Anterior cingulate cortex (tissue), 58 donors: ENCODE measurements at places on chromosomes 6 and 20.

- DNase-seq, result no peak
Measured at GRCh38 chr6:133817460-133818047, 71.4 kb upstream of the TCF21 start.

DNA sequence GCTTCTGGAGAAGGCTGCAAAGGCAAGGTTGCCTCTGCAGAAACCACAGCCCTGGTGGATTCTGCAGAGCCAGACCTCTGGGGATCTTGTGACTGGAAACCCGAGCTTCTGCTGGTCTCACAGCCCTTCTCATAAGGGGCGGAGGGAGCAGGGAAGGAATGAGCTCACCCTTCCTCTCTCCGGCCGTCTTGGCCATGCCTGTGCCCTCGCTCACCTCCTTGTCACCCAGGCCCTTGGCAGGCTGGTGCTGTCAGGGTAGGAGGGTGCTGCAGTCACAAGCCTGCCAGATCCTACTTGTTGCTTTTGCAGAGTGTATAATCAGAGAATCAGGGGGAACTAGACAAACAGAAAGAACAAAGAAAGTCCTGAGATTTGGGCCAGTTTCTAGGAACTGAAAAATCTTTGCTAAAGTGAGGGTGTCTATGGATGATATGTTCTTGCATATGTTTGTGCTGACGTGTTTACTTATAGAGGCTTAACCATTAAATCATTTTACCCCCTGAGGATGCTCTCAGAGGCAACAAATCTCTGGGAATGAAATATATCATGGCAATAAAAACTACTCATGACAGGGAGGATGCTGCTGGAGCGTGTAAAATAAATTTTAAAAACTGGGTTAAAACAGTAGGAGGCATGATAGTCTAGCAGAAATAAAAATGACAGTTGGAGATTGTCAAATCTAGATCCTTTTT is 244.9 kb upstream of the SOX4 start:
- DNase-seq, result no peak

DNA sequence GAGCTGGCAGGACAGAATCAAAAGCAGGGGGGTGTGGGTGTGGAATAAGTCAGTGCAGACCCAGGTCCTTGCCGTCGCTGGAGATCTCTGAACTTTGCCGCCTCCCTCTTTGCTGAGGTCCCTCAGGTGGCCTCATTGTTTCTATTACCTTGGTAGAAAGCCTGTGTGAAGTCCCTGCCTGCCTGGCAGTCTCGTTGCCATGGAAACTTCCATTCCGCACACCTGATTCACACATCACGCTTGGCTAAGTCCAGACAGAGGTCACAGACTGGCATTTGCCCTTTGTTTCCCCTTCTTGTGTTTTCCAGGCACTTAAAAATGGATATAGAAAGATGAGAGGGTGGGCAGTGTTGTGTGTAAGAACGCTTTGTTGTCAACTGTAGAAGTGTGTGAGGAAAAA is 260.6 kb downstream of the PRL start:
- no peak for DNase-seq

- DNase-seq, result peak; percentile 67
Measured at GRCh38 chr20:45405571-45406259, 2.4 kb upstream of the DBNDD2 start.

DNA sequence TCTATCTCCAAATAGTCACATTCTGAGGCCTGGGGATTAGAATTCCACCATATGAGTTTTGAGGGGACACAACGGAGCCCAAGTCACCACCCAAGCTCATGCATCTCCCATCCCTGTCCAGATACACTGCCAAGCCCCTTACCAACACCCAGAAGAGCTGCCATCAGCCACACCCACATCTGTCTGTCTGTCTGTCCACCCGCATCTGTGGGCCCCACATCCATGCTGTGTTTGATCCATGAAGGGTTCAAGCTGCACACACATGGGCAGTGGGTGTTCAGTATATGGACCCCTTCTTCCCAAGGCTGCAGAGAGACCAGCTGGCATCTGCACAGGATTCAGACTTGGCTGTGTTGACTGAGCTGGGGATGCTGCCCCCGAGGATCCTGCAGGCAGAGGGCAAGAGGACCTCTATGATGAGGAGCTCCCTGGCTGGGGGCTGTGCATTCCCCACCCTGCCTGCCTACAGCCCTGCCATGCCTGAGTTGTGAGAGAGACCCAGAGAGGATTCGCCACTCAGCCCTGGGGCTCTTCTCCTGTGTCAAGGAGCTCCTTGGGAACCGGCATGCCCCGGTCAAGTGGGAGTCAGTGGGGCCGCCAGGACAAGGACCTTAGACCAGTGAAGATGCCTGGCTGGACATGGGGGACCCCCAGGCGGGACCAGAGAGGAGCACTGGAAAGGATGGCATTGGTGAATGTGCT is 206.4 kb downstream of the SYNDIG1 start:
- DNase-seq, result no peak

GRCh38 chr6:15327271-15327670 is 81.4 kb downstream of the JARID2 start:
- no peak for DNase-seq

DNA sequence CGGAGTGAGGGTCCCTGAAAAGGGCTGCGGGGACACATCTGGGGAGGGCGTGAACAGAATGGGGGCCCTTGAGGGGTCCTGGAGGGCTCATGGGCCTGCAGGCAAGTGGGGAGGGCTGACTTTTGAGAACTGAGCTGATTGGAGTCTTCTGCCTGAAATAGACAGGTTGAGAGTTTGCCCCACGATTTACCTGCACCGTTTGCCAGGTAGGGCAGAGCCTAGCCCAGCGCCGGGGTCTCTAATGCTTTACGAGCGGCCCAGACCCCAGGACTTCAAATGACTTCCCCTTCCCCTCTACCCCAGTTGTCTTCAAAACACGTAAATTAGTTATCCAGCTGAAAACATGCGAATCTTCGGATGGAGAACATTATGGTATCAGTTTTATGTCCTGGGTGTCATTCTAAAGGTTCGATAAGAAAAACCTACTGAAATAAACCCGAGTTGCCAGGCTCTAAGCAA is 1.3 kb downstream of the PLCB1 start:
- DNase-seq, result no peak

- DNase-seq, result no peak
Measured at GRCh38 chr6:52014391-52014790, 73.0 kb downstream of the PKHD1 start.

DNA sequence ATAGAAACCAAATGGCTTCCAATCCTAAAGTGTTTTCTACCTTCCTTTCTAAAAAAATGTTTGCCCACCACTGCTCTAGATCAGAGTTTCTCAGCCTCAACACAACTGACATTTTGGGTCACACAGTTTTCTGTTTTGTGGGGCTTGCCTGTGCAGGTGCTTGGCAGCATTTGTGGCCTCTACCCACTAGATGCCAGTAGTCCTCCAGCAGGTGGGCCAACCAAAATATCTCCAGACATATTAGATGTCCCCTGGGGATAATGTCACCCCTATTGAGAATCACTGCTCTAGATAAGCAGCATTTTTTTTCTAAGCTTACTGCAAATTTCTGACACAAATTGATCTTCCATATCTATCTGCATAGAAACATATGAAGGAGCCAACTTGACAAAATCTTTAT is 26.3 kb upstream of the EPM2A start:
- DNase-seq, result no peak

GRCh38 chr20:24491041-24491756 is 21.8 kb downstream of the SYNDIG1 start:
- no peak for DNase-seq

GRCh38 chr6:96940322-96940721 is 15.8 kb downstream of the KLHL32 start:
- no peak for DNase-seq

- peak; percentile 66 for DNase-seq
Measured at GRCh38 chr20:57266291-57267157, at the start of gene BMP7. TSS of gene BMP7 (minus strand) at chr20:57266641. CDS start at chr20:57266122, 519 bp downstream.

DNA sequence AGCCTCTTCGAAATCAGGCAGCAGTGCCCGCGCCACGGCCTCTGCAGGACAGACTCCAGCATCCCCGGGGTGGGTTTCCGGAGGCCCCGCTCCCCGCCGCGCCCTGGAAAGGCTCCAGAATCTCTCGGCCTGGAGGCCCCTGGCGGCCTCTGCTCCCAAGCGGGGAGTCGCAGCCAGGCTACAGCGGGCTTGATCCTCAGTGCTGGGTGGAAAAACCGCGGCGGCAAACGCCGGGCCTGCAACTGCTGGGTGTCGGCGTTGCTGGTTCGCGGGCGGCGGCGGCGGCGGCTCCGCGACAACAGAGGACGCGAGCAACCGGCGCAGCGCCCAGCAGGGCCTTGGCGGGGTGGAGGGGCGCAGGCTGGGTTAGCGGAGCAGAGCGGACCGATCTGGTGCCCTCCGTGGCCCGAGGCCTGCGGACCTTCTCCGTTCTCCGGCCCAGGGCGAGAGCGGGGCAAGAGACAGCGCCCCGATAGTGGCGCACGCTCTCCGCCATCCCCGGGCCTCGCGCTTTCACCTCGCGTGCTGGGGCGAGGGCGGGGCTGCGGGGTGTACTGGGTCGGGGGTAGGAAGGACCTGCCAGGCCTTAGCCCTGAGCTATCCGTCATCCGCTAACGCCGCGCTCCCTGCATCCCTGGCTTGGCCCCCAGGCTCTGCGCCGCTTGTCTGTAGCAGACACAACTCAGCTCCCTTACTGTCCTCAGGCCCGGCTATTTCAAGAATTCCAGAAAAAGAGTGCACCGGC is 3.4 kb upstream of the ZNF292 start:
- peak; percentile 61 for DNase-seq

DNA sequence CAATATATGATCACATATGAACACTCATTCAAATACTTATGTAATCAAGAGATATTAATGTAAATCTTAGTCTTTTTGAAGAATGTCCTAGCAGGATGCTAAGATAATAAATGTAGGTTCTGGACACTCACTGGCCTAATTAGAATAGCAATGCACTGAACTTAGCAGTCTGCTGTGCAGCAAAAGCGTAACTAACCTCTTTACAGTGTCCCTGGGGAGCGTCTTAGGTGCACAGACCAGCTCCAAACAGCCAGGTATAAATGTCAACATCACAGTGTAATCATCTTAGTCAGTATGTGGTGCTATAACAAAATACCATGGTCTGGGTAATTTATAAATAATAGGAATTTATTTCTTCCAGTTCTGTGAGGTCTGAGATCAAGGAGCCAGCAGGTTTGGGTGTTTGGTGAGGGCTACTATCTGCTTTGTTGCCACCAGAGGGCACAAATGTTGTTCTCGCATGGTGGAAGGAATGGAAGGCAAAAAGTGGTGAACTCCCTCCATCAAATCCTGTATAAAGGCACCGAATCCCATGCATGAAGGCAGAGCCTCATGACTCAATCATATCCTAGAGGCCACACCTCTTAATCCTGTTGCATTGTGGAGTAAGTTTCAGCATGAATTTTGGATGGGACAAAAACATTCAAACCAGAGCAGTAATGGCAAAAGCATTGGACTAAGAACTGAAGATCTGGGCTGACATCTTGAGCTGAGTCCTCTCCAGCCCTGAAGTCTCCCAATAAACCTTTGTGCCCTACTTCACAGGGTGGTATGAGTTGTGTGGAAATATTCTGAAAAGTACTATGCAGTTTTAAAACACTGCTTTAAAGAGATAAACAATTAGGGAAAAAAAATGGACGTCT is 41.8 kb upstream of the FOXO3 start:
- DNase-seq, result no peak

DNA sequence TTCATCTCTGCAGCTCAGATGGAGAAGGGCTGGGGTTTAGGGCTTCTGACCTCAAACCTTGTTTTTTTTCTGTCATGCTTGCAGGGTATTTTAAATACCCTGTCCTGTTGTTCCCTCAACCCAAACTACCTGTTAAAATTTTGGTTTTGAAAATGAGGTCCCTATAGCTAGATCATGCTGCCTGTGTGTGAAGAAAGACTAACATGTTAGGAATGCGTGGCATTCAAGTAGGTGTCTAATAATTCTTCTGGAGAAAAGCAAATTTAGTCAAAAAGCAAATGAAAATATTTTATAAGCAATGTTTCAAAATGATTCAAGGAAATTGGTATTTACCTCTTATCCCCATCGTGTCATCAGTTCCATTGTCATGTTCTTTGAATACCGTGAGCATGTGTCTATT is 77.2 kb upstream of the C20orf144 start:
- DNase-seq, result no peak

DNA sequence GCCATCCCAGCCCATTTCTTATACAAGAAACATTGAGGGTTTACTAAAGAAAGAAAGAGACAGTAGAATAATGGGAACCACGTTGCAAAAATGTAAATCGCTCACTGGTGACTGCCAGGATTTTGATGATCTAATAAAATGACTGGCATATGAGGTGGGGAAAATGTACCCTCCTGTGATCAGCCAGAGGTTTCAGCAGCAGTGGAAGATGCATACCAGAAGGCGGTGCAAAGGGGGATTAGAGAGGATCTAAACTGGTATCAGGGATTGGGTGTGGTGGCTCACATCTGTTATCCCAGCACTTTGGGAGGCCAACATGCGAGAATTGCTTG is 60.8 kb upstream of the DDR1 start:
- DNase-seq, result no peak

DNA sequence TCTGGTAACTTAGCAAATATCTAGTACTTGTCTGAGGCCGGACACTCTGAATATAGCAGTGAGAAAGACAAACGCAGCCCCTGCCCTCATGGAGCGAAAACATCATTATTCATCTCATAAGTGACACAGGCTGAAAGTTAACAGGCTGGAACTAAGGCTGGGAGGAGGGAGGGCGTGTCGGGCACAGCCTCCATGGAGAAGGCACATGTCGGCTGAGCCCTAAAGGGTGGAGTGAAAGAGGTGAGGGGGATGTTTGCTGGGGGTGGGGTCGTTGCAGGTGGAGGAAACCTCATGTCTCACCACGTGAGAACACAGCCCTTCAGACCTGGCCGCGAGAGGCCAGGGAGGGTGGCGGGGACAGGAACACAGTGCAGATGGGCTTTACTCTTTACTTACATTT is 108.8 kb upstream of the FOXC1 start:
- no peak for DNase-seq

GRCh38 chr20:38680500-38681306 is 43.6 kb upstream of the SLC32A1 start:
- DNase-seq, result no peak

DNA sequence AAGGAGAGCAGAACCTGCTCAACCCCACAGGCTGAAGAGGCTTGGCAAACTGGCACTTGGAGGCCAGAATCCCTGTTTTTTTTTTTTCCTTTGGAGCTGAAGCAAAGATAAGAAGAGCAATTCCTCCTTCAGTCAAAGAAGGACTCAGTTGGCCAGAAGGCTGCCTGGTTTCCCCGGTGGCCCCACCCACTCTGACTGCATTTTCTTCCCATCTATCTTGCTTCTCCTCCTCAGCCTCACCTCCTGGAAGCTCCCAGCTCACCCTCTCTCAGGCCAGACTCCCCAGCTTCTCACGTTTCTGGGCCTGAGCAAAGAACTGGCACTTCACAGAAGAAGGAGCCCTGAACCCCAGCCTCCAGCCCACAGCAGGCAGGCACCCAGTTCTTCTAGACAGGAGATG is 2.4 kb downstream of the LRFN2 start:
- no peak for DNase-seq

GRCh38 chr6:75631859-75632635 is 30.4 kb downstream of the SENP6 start:
- no peak for DNase-seq

DNA sequence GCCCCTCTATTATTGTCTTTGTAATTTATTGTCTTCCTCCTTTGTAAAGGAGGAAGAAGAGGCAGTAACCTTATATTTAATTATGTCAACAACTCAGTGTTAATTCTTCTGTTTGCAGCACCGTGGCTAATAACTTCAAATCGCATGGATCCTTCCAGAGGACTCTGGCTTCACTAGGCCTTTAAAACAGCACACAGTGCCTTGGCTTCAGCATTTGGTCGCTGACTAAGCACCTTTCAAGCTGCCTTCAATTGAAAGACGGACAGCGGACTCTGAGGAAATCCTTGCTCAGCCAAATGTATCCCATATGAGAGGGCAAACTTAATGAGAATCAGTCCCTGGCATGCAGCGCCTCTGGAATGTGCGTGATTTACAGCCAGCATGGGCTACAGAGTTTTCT is 64.2 kb downstream of the SGK1 start:
- DNase-seq, result peak; percentile 16

GRCh38 chr6:77455271-77455670 is 8.0 kb downstream of the HTR1B start:
- DNase-seq, result no peak
